ENCODE measurements at places on chromosomes 7 and 10.

- no peak for DNase-seq
Measured at GRCh38 chr7:104327938-104328295, 486 bp upstream of the LHFPL3 start.

DNA sequence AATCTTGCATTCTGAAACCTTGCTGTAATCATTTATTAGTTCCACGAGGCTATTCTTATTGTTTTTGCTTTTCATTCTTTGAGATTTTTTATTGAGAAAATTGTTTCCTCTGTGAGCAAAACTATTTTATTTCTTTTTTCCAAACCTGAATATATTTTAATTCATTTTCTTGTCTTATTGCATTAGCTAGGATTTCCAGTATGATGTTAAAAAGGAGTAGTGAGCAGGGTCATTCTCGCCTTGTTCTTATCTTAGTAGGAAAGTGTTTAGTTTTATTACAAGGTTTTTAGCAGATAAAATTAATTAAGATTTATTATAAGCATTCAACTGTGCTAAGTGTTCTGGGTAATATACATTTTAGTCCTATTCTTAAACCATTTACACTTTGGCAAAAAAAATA lies 214.6 kb upstream of the KLF6 start:
- DNase-seq = no peak

- no peak for DNase-seq
Measured at GRCh38 chr7:28502408-28502807, 90.1 kb downstream of the CREB5 start.

GRCh38 chr10:69491611-69492010 lies 40.3 kb downstream of the TSPAN15 start:
- DNase-seq = no peak

GRCh38 chr10:25245165-25245564 lies 70.4 kb downstream of the GPR158 start:
- DNase-seq = no peak

Data from CD4-positive, alpha-beta T cell treated with Interleukin-1 beta for 1 hour (primary cell).